ENCODE measurements at places on chromosomes 4 and X.
A peak's percentile ranks its signal among the peaks of the same experiment; 100 is the strongest.

GRCh38 chrX:45803383-45803921, 602.8 kb upstream of the DIPK2B start:
- DNase-seq: no peak

DNA sequence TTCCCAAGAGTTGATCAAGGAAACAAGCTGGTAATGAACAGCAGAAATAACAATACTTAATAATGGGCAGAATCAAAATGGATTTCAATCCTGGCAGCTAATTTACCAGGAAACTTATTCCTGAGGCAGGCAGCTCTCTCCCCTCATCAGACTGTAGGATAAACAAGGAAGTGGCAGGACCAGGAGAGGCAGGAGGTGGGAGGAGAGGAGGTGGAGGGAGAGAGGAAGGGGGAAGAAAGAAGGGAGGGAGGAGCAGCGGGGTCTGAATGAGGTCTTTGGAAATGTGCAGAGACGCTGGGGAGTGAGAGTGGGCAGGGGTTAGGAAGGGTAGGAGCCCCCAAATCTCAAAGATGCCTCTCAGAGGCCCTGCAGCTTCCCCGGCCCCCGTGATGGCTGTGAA, 231.5 kb downstream of the BCOR start:
- no peak for DNase-seq

GRCh38 chr4:114734594-114734993, 136.0 kb downstream of the UGT8 start:
- no peak for DNase-seq

- DNase-seq: peak; percentile 72
Observed at GRCh38 chrX:71652405-71652804, 14.9 kb upstream of the LOC101059915 start.

GRCh38 chrX:39456894-39457604, 640.7 kb downstream of the BCOR start:
- no peak for DNase-seq

DNA sequence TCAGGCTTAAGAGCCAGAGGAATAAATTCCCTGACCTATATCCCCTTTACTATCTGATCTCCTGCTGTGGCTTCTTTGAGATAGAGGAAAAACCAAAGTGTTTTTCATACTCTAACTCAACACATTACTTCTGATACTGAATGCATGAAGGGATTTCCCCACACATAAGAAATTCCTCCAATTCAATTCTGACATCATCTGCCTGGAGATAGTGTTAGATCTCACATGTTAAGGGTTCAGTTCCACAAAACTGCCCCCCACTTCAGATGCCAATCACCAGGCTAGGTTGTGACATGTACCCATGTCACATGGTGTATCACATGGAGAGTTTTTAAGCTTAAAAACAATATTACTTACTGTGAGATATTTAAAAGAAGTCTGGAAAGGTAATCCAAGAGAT, 46.8 kb downstream of the GSTCD start:
- no peak for DNase-seq

GRCh38 chr4:77834403-77834802, 15.2 kb upstream of the CNOT6L start:
- no peak for DNase-seq

GRCh38 chrX:39174772-39175417, 373.6 kb downstream of the MID1IP1 start:
- peak; percentile 32 for DNase-seq

DNA sequence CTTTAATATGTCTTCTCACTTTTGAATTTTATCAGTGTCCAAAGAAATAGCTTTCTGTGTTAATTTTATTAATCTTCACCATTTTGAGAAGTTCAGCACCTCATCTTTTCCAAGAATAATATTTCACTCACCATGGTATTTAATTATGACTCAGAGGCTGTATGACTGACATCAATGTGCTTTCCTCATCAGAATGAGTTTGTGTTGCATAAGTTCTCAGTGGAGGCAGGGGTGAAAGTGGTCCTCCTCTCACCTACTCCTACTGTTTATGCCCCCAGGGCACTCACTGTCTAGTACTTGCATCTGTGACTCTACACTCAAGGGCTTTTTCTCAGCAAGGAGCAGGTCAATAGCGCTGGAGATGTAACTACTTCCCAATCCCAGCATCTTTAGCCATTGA, 905.3 kb upstream of the INTU start:
- DNase-seq: no peak

- DNase-seq: peak; percentile 18
Observed at GRCh38 chrX:17656556-17656955, 80.7 kb upstream of the SCML1 start.

- no peak for DNase-seq
Observed at GRCh38 chr4:184968784-184969201, 49.5 kb upstream of the HELT start.

DNA sequence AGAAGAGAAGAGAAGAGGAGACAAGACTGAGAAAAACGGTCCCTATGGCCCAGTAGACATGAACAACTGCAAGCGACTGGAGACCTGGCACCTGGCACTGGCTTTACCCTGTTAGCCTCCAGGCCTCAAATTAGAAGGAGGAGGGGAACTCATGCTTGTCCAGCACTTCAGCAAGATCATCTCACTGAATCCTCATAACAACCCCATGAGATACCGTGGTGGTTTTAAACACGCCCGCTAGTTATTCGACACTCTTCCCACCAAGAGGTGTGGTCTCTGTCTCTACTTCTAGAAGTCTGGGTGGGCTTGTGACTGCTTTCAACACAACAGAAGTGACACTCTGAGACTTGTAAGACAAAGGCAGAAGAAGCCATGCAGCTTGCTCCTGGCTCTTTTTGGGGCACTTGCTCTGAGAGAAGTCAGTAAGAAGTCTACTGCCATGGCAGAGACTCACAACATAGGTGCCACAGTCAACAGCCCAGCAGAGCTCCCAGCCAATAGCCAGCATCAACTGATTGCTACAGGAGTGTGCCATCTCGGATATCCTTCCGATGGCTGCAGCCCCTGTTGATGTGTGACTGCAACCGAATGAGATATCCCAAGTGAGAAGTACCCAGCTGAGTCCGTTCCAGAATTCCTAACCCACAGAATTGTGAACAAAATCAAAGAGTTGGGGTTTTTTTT, 34.0 kb upstream of the BCOR start:
- DNase-seq: no peak

DNA sequence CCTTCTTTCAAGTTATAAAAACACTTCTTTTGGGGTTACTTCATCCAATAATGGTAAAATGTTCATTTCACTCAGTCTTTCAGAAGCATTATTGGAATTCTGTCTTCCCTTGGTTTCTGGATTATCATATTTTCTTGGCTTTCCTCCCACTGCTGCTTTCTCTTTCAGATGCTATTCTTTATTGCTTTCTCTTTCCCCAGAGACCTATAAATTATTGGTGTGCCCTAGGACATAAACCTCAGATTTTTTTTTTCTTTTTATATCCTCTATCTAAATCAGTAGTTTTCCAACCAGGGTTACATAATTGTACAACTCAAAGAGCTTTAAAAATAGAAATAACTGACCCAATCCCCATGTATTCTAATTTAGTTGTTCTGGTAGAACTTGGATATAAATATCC, 1005.5 kb downstream of the ARAP2 start:
- DNase-seq: no peak

GRCh38 chr4:129641179-129641578, 545.2 kb downstream of the C4orf33 start:
- DNase-seq: peak; percentile 30

- peak; percentile 5 for DNase-seq
Observed at GRCh38 chr4:135192751-135193535, 991.4 kb upstream of the PABPC4L start.

DNA sequence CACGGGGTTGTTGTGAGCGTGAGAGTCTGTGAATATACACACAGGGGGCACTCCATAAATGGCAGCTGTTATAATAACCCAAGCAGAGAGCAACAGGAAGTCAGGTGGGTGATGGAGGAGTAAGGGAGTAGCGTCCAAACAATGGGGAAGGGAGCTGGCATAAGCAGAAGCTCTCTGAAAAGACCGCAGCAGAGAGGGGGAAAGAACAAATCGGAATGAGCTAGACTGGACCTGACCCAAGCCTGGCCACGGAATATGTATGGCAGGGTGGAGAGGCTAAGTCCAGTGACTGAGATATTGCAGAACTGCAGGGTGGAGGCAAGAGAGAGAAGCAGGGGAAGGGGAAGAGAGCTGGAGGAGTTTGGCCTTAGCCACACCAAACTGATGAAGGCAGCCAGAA, 6.5 kb upstream of the GJB1 start:
- no peak for DNase-seq

- DNase-seq: peak; percentile 24
Observed at GRCh38 chr4:40046311-40046980, 10.2 kb upstream of the N4BP2 start.

GRCh38 chrX:37378404-37378803, 29.2 kb downstream of the PRRG1 start:
- no peak for DNase-seq

DNA sequence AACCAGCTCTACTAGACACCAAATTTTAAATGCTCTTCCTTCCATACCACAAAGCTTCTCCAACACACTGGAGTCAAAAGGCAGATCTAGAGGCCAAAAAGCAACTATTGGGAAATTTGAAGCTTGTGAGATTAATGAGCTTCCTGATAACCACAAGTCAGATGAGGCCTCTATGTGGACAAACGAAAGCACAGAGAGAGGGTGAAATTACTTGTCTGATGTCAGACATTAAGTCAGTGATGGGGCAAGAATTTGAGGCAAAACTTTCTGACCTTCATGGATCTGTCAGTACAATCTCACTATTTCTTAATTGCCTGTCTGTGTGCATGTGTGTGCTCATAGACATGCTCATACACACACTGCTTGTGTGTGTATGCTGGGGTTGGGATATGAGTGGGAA, 103.6 kb downstream of the GUCY2F start:
- DNase-seq: no peak

DNA sequence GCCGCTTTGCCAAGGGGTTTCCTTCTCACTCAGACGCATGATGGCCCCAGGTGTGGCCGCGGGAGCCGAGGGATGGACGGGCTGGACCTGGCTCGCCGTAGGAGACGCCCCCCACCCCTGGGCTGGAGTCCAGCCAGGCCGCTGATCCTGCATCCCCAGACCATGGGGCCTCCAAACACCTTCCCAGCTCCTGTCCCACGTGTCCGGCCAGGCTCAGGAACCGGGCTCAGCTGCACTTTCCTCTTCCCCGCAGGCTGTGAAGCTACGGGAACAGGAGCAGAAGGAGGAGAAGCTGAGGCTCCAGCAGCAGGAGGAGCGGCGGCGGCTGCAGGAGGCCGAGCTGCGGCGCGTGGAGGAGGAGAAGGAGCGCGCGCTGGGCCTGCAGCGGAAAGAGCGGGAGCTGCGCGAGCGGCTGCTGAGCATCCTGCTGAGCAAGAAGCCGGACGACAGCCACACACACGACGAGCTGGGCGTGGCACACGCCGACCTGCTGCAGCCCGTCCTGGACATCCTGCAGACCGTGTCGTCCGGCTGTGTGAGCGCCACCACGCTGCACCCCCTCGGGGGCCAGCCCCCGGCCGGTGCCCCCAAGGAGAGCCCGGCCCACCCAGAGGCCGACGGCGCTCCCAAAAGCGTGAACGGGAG, 9.1 kb downstream of the AKAP17A start:
- DNase-seq: no peak

- no peak for DNase-seq
Observed at GRCh38 chr4:170202721-170203120, 113.0 kb upstream of the AADAT start.

DNA sequence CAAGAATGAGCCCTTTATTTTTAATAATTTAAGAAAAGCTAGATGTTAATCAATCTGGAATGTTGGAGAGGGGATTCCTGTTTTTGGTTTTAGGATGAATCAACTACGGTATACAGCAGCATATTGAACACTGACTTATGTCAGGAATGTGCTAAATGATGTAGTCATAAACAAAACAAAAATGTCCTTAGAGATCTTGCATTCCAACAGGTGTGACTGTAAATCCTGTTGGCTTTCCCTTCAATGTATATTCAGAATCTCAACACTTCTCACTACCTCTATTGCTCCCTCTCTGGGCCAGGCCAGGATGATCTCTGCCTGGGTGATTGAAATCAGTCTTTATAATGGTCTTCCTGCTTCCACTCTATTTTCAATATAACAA, 37.8 kb upstream of the BDH2 start:
- no peak for DNase-seq

DNA sequence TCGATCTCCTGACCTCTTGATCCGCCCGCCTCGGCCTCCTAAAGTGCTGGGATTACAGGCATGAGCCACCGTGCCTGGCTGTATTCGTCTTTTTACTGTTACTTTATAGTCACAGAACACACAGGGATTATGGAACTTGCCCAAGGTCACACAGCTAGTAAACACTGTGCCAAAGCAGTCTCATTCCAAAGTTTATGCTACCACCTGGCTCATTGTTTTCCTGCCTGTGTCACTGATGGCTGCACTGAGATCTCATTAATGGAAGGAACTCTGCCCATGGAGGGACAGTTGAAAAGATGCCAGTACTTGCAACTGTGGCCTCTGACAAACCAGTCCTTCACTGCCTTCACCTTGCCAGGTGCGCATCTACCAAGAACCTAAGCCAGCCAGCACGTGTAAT, 517.7 kb downstream of the BCOR start:
- DNase-seq: no peak
